ENCODE measurements at places on chromosomes 7 and 10. TPM values are rescaled to one million over a fixed set of nuclear protein-coding genes. Genes with fewer than 3 reads are reported as not detected.

Gene IL6
- total RNA-seq: 5.7 TPM

Gene COL1A2
- total RNA-seq: 76.0 TPM

Gene CFAP46
- total RNA-seq: 1.9 TPM

Gene VSTM4
- total RNA-seq: 0.35 TPM

Gene FAM24B
- 3.8 TPM for total RNA-seq

Gene PHYHIPL
- total RNA-seq: not detected

Gene DPP6
- not detected for total RNA-seq

Gene SPAM1
- not detected for total RNA-seq

Measured in glomerular endothelial cell (primary cell).